ENCODE measurements at places on chromosomes 11 and 22.

- DNase-seq: no peak
These were observed 238.0 kb upstream of the PLET1 start for GRCh38 chr11:112498701-112499100.

GRCh38 chr11:5696210-5696609 is 6.6 kb downstream of the TRIM22 start:
- no peak for DNase-seq

GRCh38 chr11:131810541-131810940 is 440.1 kb downstream of the NTM start:
- DNase-seq: no peak

GRCh38 chr11:119196833-119197483 is 9.2 kb upstream of the CBL start:
- peak; percentile 69 for DNase-seq

GRCh38 chr11:47002390-47002789 is 65.8 kb downstream of the CSTPP1 start:
- no peak for DNase-seq

DNA sequence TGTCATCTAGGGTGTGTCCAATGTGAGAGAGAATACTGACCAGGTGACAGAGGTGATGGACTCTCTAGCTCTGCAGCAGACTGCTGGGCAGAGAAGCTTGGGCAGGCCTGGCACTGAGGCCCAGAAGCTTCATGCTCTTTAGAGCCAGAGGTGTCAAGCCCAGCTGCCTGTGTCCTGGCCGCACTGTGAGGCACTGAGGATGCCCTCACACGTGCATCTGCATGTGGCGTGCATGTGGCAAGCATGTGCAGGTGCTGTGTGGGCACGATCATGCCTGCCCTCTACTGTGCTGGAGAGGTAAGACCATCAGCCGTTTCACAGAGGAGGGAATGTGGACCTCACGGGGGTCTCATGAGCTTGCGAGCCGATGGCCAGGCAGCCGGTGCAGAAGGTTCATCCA is 15.8 kb upstream of the TXNRD2 start:
- no peak for DNase-seq

GRCh38 chr22:22916215-22916951 is 28.8 kb downstream of the IGLL5 start:
- no peak for DNase-seq

DNA sequence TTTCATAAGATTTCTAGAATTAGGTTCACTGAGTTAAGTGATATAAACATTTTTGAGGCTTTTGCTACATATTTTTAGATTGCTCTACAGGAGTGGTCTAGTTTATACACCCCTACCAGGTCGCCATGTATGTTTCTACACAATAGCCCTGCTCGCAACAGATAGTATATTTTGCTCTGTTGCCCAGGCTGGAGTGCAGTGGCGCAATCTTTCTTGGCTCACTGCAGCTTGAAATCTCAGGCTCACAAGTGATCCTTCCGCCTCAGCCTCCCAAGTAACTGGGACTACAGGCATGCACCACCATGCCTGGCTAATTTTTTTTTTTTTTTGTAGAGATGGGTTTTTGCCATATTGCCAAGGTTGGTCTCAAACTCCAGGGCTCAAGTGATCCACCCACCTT is 10.4 kb downstream of the ZNRF3 start:
- DNase-seq: no peak

- DNase-seq: peak; percentile 64
These were observed 9.4 kb downstream of the EHD1 start for GRCh38 chr11:64868904-64869570.

DNA sequence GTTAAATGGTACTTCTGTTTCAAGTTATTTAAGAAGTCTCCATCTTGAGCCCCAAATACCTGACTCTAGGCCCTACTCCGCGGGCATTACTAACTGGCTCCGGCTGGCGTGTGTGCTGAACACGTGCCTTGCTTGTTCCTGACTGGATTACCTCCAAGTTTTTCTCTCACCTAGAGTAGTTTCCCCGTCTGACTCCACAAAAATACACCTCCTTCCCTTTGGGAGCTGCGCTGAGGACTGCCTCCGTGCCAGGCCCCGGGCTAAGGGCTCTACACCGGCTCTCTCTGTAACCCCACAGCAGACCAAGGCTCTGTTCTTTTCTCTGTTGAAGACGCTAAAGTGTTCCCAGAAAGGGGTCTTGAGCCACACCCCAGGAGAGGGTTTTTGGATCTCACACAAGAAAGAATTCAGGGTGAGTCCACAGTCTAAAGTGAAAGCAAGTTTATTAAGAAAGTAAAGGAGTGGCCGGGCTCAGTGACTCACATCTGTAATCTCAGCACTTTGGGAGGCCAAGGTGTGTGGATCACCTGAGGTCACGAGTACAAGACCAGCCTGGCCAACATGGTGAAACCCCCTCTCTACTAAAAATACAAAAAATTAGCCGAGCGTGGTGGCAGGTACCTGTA is 61.8 kb downstream of the ANO1 start:
- no peak for DNase-seq

DNA sequence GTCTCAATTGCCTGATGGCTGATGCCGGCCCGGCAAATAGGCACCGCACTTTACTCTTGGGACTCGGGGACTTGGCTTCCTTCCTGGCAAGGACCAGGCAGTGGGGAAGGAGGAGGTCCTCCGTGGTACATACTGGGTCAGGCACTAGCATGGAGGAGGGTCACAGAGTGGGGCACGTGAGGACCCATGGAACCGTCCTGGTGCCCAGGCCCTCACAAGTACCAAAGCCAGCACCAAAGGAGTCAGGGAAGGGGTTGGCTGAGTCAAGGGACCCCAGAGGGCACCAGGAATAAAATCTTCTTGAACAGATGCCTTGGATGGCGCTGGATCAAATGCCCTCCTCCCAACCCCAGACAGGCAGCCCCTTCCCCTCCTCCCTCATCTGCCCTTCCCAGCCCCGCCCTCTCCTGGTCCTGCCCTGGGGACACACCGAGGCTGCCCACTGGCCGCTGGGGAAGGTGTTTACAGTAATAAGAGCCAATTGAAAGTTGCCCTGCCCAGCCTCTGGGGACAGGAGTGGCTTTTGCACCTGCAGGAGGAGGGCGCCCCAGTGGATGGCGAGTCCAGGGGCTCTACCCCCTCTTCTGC is 5.6 kb upstream of the CARNS1 start:
- DNase-seq: no peak

DNA sequence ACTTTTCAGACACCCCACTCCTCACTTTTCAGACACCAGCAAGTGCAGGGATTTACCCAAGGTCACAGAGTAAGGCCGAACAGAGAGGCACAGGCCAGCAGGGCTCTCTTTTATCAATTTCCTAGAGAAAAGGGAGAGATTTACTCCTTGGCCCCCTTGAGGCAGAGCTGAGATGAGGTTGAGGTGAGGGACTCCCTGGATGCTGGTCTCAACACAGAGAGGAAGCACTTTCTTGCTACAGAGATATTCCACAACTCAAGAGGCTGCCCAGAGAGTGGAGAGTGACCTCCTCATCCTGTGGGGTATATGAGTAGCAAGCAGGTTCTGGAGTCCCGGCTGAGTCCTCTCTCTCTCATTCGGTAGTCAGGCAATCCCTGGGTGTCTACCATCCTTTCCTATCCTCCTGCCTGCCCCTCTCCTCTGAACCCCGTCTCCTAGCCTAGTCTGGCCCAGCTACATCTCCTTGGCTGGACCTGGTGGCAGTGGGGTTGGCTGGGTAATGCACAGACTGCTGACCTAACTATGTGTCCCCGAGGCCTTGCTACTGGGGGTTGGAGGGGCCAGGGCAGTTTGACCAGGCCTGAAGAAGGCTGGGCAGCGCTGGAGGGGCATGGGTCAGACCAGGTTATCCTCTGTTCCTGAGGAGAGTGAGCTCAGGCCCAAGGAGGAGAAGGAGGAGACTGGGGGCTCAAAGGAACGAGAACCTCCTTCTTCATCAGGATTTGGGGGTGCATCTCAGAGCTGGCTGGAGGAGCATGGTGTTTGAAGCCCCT is 1.8 kb upstream of the ARHGEF17 start:
- no peak for DNase-seq

GRCh38 chr11:92284107-92284506 is 59.5 kb downstream of the FAT3 start:
- no peak for DNase-seq

DNA sequence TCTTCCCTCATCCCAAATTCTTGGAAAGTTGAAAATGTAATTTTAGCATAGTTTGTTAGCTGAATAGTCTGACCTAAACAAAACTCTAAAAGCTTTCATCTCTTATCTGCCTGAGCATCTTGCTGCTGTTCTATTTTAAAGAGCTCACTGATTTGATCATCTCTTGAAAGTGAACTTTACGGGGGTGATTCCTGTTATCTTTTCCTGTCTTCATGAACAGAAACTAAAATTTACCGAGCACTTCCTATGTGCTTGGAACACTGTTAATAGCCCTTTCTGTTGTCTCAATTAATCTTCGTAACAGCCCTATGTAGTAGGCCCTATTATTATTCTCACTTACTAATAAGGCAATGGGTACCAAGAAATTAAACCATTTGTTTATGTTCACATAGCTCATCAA is 12.3 kb downstream of the AMOTL1 start:
- no peak for DNase-seq

- DNase-seq: no peak
These were observed 61.5 kb upstream of the PITPNB start for GRCh38 chr22:27980424-27981148.

GRCh38 chr11:117413616-117414015 is 86.0 kb downstream of the CEP164 start:
- DNase-seq: no peak

DNA sequence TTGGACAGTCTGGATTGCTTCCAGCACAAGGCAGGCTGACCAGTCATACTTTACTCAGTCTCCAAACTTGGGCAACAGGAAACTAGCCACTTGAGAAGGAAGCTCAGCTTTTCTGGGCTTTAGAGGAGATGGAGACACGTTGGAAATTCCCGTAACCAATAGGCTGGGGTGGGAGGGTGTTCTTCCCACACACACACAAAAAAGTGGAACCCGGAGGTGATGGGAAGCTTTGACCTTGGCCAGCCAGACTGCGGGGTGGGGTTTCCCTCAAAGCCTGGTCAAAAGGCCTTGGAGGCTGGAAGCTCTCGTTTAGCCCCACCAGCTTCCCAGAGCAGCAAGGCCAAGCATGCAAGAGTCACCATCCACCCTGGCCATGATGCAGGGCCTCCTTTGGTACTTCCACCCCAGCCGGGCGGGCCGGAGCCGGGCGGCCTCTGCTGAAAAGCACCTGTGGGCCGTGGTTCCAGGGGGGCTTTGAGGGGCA is 126.2 kb downstream of the BCR start:
- no peak for DNase-seq

DNA sequence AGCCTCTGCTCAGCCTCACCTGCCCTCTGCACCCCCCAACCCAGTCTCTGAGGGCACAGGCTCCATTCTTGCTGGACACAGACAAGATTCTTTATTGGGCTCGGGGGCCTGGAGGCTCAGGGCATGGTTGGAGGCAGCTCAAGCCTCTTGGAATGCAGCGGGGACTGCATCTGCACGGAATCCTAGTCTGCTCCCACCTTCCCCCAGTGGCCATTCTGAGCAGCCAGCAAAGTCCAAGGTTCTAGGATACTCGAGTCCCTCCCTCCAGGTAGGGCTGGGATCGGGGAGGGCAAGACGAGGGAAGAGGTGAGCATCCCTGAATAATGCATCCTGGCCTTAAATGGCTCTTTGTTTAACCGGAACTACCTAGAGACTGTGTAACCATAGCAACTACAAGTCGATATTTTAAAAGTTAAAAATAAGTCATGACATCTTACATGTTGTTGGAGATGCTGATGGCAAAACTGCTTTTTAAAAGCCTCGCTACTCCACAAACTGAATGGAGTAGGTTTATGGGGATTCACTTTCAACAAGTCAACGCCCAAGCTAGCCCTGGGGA is 10.7 kb upstream of the IGSF22 start:
- no peak for DNase-seq

- no peak for DNase-seq
These were observed 2171.4 kb downstream of the LRRC4C start for GRCh38 chr11:39288011-39288410.

- no peak for DNase-seq
These were observed 16.9 kb upstream of the PEX26 start for GRCh38 chr22:18060646-18061620.

DNA sequence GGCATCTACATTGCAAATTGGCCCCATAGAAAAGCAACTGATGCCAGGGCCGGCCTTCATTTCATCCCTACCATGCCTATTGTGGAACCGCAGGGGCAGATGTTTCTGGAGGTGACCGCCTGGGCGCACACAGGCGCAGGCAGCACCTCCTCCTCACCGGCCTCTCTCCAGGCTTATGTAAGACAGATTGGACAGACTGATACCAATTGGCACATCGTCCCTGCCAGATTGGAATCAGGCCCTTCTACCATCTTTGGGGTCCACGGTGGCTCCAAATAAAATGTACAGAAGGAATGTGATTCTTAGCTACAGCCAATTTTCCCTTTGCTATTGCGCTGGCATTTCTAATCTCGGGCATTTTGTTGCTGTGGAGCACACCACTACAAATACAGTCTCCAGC is 732.6 kb downstream of the NTM start:
- DNase-seq: no peak

DNA sequence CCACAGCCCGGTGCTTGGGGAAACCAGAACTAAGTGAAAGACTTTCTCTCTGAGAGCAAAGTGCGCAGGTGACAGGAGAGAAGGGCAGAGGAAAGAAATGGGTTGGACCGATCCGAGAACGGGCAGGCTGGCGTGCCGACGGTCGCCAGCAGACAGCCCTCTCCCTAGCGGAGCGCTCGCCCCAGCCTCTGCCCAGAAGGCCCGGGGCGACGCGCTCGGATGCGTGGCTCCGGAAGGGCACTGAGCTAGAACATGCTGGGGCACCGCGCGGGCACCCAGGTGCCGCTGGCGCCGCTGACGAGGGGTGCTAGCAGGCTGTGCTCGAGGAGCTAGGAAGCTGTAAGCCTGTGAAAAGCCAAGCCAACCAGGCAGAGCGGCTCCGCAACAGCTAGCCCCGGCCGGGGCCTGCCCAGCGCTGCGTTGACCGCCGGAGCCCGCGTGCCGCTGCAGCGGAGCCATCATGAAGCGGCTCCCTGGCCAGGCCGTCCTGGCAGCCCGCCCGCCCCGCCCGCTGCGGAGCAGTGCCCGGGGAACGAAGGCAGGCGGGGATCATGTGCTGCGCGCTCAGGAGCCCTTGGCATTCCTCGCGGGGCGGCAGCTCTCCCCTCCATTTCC is 22.1 kb upstream of the RRAS2 start:
- DNase-seq: peak; percentile 42

GRCh38 chr11:67301951-67302516 is 1.3 kb upstream of the SSH3 start:
- no peak for DNase-seq

DNA sequence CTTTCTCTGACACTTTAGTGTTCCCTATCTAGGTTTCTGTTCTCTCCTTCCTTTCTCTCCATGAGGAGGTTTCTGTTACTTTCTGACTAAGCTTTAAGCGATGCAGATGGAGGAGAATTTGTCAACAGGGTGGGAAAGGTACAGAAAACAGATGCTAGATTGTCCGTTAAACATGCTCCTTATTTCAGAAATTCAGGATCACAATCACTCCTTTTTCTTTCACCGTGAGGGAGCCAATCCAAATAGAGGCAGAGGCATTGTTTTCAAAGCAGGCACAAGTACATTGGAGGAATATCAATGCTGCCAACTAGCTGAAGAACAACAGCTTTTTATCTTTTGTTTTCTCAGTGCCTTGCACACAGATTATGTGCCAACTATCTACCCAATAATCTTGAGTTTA is 215.7 kb upstream of the FOLH1 start:
- DNase-seq: no peak

All from activated CD4-positive, alpha-beta T cell treated with anti-CD3 and anti-CD28 coated beads, Interleukin-2, amount 50 U/mL, for 48 hours (primary cell).